ENCODE measurements at places on chromosomes 1 and 21. TPM values are rescaled to one million over a fixed set of nuclear protein-coding genes. Genes with fewer than 3 reads are reported as not detected.

DNA sequence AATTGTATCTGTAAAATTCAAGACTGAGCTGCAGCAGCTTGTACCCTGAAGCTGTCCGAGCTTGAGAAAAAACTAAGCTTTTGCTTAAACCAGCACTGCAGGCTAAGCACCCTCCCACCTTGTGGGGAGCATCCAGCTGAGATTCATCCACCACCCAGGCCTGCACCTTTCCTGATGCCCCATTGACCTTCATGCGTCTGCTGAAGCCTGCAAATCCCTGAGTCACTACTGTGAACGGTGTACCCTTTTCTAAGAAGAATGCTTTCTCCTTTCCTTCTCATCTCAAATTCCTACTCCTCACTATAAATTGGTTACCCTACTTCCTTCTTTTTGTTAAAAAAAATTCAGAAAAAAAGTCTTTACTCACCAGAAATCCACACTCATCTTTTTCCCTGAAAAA, 90.9 kb upstream of the RGS18 start:
- DNase-seq: no peak

DNA sequence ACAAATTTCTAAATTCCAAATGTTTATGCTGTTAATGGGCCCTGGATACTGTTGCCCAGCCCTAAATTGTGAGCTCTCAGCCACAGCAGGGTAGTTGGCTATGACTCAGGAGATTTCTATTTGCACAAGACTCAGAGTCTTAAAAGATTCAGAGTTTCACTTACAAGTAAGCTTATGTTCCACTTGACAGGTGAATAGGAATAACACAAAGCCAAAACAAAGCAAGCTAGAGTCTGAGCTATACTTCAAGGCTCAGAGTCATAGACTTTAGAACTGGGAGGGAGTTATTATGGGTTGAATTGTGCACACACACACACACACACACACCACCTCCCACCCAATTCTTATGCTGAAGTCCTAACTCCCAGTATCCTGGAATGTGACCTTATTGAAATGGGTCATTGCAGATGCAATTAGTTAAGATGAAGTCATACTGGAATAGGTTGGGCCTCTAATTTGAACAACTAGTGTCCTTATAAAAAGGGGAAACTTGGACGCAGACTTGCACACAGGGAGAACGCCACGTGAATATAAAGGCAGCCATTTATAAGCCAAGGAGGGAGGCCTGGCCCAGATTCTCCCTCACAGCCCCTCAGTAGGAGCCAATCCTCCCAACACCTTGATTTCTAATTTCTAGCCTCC, 30.2 kb downstream of the PRDX6 start:
- DNase-seq: no peak

DNA sequence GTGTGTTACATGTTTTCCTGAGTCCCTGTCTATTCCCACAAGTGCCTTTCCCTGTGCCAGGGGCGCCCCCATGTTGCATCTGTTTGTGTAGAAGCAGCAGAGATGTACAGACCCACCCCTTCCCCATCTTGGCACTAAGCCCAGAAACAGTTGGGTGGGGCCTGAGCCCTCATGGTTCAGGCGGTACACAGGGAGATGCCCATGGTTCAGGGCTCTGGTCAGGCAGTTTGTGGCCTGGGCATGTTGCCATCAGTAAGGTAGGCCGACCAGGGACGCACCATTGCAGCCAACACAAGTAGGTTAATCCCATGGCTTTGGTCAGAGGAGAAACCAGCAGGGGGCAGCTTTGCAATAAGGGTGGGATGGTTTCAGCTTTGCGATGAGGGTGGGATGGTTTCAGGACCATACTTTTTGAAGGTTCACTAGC, 914 bp upstream of the ADGRB2 start:
- no peak for DNase-seq

A3GALT2 gene
- not detected for total RNA-seq

- no peak for DNase-seq
These were observed 323.5 kb downstream of the DUSP10 start for GRCh38 chr1:221418346-221418745.

DNA sequence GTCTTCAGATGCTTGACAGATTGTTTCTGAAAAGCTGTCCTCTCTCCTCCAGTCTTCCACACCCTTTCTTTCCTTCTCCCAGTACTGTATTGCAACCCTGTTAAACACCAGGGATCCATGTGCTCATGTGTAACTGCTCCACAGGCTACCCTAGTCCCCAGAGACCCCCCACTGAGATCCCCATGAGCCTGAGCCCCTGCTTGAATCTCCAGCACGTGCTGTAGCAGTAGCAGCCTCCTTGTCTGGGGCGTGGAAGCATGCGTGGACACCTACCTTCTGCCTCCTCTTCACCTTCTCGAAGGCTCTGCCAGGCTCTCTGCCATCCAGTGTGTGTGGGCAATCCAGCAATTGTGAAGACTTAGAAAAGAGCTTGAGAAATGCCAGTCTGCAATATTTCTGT, 25.2 kb downstream of the GPR137B start:
- DNase-seq: no peak

GRCh38 chr1:220224033-220224432, 48.2 kb downstream of the RAB3GAP2 start:
- no peak for DNase-seq

CD160 gene
- not detected for total RNA-seq

OR2T35 gene
- not detected for total RNA-seq

DNA sequence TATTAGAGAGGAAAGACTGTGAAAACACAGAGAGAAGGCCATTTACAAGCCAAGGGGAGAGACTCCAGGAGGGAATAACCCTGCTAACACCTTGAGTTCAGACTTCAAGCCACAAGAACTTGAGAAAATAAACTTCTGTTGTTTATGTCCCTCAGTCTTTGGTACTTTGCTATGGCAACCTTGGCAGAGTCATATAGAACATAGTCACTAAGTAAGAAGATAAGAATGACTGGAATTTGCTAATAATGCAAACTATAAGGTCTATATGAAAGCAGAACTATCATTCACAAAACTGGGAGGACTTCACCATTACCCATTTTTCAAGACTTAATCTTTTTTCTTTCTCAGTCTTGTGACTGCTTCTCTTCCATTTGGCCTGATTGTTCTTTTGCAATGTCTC, 767.3 kb upstream of the ADAMTS5 start:
- no peak for DNase-seq

DNA sequence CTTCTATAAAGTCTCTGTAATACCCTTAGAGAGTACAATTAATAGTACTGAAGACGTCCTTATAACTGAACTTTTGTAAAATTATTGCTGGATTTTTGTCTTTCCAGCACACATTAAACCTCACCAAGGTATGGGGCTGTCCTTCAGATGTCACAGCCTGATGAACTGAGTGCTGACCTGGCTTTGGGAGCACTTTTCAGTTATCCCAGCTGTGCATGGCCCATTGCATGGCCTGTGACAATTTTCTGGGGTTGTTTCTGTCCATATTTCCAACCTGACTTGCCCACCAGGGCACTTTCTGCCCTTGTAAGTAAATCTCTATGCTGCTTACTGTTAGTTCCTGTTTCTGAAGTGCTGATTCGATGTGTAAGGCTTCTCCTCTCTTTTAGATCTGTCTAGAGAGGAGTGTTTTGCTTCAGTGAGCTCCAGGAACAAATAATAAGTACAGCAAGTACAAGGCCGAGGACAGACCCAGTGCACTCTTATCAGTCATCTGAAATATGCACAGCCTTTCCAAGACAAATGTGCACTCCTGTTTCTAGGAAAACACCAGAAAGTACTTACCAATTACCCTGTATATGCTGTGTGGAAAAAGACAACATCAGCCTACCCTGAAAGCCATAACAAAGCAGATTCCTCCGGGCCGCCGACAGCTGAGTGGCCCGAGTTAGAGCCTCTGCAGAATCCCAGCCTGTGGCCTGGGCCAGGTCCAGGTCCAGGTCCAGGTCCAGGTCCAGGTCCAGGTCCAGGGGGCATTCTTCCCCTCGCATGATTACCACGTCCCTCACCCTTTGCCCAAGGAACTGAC, 121.7 kb downstream of the DHRS3 start:
- no peak for DNase-seq

GRCh38 chr1:8864713-8865344, 13.7 kb downstream of the ENO1 start:
- DNase-seq: no peak

KRTAP13-2 gene
- not detected for total RNA-seq

- DNase-seq: no peak
These were observed 247.3 kb downstream of the FOXD2 start for GRCh38 chr1:47684964-47685762.

GRCh38 chr1:159175571-159175970, 4.2 kb downstream of the CADM3 start:
- DNase-seq: no peak

LRRC39 gene
- total RNA-seq: 155 TPM

LENEP gene
- total RNA-seq: not detected
